ENCODE measurements at places on chromosomes 7 and 10.

- DNase-seq = no peak
Measured at GRCh38 chr10:14971867-14972448, 12.8 kb downstream of the MEIG1 start.

DNA sequence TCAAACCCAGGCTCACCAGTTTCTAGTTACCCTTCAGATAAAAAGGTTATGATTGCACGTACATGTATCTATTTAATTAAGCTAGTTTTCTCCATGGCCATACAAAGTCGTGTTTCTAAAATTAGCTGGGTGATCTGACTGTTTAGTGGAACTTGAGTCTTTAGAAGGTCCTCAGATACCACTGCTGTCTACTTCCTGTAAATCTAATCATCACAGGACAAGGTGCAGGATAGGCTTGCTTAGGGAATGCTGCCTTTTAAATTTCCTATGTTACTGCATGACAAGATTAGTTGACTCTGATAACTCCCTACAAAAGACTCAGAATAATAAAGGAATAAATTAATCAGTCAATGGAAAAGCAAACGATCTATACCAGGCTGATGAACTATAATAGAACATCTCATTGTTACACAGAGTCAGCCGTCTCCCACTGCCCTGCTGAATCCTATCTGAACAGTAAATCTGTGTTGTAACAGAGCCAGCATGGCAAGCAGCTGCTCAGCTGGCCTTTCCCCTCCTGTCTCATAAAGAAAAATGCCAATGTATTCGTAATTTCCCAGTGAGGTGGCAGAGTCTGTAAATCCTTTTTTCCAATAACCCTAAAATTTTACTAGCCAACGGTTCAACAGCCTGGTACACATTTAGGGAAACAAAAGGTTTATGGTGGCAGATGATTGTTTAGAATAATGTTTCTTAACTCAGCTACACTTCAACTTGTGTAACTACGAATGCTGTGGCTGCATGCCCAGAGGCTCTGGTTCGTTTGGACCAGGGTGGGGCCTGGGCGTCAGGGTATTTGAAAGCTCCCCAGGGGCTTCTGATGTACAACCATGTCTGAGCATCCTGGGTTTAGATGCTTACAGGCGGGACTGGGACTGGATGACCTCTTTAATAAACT, 318.0 kb downstream of the PAXIP1 start:
- no peak for DNase-seq

DNA sequence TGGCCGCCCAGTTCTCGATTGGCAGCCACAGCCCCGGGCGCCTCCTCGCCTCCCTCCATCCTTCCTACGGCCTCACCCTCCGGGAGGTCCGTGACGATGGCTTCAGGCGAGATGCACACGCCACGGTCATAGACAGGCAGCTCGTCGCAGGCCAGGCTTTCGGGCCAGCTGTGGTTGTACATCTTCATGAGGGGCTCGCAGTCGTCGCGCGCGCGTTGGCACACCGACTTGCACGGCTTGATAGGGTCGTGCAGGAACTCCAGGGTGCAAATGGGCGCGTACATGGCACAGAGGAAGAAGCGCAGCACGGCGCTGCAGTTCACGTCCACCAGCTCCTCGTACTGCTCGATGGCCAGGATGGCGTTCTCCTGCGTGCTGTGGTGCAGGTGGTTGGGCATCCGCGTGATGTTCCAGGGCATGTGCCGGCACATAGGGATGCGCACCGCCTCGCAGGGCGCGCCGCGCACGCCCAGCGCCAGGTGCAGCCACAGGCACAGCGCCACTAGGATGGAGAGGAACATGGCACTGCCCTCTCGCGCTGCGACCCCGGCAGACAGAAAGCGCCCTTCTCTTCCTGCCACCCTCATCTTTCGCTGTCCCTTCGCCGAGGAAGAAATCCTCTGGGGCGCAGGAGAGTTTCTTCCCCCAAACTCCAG, 472 bp downstream of the SFRP4 start:
- DNase-seq = no peak

- DNase-seq = peak; percentile 65
Measured at GRCh38 chr7:8035647-8036518, 67.3 kb downstream of the GLCCI1 start.

DNA sequence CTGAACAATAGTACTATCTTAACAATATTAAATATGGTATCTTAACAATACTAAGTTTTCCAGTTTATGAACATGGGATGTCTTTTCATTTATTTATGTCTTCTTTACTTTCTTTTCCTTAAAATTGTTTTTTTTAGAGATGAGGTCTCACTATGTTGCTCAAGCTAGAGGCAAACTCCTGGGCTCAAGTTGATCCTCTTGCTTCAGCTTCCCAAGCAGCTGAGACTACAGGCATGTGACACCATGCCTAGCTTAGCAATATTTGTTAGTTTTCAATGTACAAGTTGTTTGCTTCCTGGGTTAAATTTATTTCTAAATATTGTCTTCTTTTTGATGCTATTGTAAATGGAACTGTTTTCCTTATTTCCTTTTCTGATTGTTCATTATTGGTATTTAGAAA, 16.9 kb downstream of the CDH23 start:
- DNase-seq = no peak

DNA sequence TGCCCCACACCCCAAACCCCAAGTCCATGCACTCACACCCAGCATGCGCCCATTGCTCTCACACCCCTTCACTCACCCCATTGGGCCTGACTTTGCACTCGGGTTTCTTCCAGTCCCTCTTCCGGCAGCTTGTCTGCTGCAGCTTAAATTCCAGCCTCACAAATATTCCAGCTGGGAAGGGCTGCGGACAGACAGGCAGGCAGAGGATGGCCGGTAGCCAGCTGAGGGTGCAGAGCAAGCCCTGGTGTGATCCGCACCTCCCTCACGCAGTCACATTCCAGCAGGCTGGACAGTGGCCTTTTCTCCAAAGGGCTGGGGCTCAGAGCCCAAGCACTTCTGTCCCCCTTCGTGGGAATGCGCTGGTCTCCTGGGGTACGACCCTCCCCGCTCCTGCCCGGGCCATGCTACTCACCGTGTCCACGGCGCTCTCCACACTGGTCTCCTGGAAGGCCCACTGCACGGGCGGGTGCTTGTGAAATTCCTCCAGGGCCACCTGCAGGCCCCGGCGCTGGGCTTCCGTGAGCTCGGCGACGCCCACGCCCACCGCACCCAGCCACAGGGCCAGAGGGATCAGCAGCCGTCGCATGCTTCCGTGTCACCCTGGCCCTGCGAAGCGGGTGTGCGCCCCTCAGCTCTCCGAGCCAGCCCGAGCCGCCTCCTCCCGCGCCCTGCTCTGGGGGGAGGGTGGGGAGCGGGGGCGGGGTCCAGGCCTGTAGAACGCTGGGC, 1.2 kb downstream of the RARRES2 start:
- DNase-seq = no peak

- no peak for DNase-seq
Measured at GRCh38 chr10:112951359-112952281, 1.6 kb downstream of the TCF7L2 start.

- no peak for DNase-seq
Measured at GRCh38 chr10:51215951-51216834, 141.9 kb downstream of the PRKG1 start.

DNA sequence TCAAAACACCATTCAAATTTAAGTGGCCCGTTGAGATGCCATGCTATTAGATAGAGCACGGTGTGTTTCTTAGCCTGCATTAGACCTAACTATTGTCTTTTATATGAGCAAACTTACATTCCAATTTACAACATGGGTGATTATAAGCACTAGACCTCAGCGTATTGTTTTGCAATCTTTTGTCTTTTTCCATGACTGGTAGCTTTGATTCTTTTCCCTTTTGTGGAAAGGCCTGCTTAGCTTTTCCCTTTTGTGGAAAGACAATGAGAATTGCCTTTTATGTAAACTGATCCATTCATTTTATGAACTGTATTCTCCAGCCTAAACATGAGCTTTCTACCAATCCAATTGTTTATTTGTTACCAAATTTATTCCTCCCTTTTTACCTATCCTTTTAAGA, 823.1 kb downstream of the CCSER2 start:
- DNase-seq = no peak

DNA sequence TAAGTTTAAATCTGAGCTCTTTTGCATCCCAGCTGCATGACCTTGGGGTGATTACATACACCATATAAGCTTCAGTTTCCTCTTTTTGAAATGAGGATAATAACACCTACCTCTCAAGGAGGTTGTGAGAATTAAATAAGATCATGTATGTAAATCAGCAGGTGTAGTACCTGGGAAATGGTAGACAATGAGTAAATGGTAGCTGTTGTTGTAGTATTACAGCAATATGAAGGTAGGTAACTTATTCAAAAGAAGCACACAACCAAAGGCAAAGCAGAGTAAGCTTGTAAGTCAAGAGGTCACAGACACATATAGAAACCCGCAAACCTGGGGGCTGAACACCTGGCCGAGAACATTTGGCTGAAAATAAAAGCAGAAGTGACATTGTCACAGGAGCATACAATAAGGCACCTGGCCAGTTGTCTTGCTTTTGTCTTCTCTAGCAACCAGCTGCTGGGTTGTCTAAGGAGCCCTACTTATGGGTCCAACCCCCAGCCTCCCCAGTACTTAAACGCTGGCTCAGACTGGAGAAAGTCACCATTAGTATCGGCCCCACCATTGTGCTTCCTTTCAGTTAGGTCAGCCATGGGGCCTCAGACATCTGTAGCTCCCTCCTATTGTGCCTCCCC, 203.6 kb upstream of the MKLN1 start:
- no peak for DNase-seq

GRCh38 chr7:151380199-151381097, 29.4 kb downstream of the WDR86 start:
- no peak for DNase-seq

- DNase-seq = no peak
Measured at GRCh38 chr7:156400046-156400445, 240.5 kb upstream of the RNF32 start.

DNA sequence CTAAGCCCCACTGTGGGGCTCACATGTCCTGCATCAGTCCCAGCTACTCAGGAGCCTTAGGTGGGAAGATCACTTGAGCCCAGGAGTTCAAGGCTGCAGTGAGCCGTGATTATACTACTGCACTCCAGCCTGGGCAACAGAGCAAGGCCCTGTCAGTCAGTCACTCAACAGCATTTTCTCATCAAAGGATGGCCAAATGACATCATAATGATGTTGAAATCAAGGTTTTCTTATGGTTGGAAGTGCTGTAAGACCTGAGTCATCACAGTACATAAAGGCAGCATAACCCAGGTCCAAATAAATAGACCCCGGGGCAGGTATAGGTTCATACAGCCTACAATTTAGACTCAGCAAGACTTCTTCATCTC, 341.1 kb downstream of the PARD3 start:
- DNase-seq = no peak

DNA sequence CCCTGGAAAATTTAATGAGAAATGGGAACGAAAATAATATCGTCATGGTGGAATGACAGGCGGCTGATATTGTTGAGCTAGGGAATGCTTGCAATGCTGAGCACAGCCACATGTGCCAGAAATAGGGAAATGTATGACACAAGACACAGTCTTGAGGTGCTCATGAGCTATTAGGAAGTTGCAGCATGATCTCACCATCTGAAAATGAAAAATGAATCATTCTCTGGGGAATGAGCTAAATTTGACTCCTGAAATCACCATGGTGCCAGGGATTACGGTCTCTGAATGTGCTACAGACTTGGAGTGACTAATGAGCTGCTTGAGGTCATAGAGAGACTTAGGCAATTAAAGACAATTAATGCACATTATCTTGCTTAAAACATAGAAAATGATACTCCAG, 845.0 kb downstream of the CNTNAP2 start:
- no peak for DNase-seq

DNA sequence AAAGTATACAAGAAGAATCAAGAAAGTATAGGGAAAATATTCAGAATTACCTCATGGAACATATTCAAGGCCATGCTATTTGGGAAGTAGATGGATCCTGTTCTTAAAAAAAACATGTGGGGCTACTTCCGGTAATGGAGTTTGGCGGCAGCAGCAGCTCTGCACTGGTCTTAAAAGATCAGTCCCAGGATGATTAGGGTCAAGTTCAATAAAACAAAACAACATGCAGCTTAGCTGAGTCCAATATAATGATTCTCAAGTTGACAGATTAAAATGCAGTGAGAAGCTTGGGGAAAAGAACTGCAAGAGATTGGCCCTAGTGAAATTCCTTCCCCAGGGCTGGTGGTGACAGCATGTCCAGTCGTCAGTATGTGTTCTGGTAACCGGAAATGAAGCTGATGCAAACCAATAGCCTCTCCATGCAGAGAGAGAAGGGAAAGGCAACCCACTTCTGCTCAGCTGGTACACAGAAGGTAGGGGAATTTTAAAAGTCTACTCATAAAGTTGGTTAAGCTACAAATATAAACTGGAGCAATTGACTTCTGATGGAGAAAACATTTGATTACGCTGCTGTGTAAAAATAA, 305.1 kb upstream of the IMMP2L start:
- DNase-seq = no peak

DNA sequence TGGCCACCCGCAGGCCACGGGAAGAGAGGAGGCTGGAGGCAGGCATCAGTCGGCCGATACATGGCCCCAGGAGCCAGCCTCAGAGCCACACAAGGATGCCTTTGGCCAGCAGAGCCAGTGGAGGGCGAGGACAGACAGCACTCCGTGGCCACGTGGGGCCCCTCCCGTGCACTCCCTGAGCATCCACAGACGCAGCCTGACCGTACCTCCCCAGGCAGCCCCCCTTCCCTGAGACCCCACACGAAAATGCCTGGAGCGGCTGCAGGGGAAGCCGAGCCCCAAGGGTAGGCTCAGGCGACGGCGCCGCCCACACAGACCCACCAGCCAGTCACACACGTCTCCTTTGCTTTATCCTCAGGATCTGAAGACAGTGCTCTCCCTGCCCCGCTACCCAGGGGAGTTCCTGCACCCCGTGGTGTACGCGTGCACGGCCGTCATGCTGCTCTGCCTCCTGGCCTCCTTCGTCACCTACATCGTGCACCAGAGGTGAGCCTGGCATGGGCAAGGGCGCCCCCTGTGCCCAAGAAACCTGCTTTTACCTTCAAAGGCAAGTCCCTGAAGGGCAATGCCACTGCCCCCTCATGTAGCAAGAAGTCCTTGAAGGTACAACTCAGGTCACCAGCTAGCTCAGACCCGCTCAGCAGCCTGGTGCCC, 9.0 kb downstream of the ADGRA1 start:
- DNase-seq = no peak

GRCh38 chr10:120825878-120826769, 25.0 kb upstream of the WDR11 start:
- DNase-seq = no peak

- DNase-seq = no peak
Measured at GRCh38 chr7:40419806-40420205, 285.0 kb downstream of the SUGCT start.
